ENCODE measurements at places on chromosomes 2 and 18.

- DNase-seq: no peak
These were observed 107.8 kb upstream of the TPO start for GRCh38 chr2:1305342-1306013.

DNA sequence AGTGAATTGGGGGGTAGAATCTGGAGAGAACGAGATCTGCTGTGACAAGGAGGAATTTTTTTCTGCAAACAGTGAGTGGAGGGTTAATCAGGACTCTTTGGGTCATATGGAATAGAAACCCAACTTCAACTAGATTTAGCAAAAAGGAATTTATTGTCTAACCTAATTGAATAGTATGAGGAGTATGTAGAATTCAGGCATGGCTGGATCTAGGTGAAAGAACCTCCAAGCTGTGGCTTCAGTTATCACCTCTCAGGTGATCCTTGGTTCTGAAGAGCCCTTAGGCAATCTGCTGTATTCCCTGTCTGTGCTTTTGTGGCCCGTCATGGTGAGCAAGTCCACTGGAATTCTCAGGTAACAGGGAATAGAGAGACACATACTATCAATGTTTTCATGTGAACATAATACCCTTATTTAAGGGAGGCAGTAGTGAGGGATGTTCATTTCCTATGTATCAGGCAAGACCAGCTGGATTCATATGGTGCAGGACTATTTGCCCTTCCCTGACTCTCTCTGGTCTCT lies 164.7 kb downstream of the ALPK2 start:
- DNase-seq: no peak

- no peak for DNase-seq
These were observed 150.1 kb downstream of the ANTXR1 start for GRCh38 chr2:69163109-69163508.

GRCh38 chr2:13545320-13545719 lies 828.6 kb downstream of the TRIB2 start:
- no peak for DNase-seq

- no peak for DNase-seq
These were observed 76.1 kb upstream of the ETAA1 start for GRCh38 chr2:67320861-67321587.

GRCh38 chr18:59851784-59852399 lies 47.9 kb upstream of the PMAIP1 start:
- no peak for DNase-seq

DNA sequence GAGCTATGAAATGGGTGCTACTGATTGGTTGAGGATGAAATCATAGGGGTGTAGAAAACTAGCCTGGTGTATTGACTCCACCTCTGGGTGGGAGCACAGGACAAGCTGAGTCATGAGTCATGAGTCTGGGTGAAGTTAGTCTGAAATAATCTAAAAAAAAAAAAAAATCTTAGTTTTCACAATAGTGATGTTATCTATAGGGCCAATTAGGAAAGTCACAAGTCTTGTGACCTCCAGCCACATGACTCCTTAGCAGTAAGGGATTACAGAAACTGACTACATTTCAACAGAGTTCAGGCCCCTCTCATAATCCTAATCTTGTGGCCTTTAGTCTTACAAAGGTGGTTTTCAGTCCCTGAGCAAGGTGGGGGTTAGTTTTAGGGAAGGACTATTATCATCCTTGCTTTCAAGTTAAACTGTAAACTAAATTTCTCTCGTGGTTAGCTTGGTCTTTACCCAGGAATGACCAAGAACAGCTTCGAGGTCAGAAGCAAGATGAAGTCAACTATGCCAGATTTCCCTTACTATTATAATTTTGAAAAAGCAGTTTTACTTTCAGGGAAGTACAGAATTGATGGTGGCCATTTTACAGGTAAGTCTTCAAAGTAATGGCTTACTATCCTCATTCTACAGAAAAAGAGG lies 338.0 kb upstream of the GYPC start:
- DNase-seq: no peak

DNA sequence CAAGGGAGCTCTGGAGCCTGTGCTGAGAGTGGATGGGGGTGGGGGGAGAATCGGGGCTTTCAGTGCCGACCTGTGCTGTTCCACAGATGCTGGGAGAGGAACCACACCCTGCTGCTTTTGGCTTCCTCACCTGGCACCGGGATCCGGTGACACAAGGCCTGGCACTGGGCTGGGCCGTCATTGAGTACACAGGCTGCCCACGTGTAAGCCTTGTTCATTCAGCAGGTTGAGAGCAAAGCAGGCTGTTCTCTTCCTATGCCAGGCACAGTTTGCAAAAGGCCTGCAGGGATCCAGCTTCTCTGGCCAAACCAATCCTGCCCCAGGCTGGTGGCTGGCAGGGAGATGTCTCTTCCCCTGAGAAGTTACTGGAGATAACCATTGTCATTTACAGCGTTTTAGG lies 17.1 kb downstream of the TRIB2 start:
- no peak for DNase-seq

GRCh38 chr2:104430359-104430740 lies 423.6 kb upstream of the POU3F3 start:
- no peak for DNase-seq

- DNase-seq: no peak
These were observed 338.8 kb downstream of the CYRIA start for GRCh38 chr2:16326711-16327300.

GRCh38 chr2:217367464-217367863 lies 507.6 kb upstream of the TNP1 start:
- DNase-seq: no peak

GRCh38 chr2:151637271-151637781 lies 97.0 kb downstream of the NEB start:
- DNase-seq: no peak

DNA sequence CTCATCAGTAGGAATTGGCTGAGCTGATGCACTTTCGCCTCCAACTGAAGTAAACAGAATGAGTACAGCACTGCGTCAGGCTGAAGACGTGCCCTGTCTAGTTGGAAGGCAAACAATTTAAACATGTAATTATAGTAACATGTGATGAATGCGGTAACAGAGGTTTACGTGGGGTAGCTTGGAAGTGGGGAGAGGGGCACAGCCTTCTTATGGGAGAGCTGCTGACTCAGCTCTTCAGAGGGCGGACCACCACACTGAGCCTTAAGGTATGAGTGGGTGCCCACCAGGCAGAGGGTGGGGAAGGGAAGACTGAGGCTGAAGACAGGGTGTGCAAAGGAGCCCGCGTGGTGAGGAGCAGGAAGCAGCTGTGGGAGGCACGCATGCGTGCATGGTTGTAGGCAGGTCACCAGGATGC lies 6.2 kb upstream of the EHD3 start:
- no peak for DNase-seq

GRCh38 chr2:111122631-111123421 lies 2.1 kb downstream of the BCL2L11 start:
- DNase-seq: no peak

GRCh38 chr2:30611583-30611982 lies 164.5 kb downstream of the LCLAT1 start:
- DNase-seq: no peak

GRCh38 chr18:26386002-26386401 lies 159.8 kb downstream of the TAF4B start:
- no peak for DNase-seq

DNA sequence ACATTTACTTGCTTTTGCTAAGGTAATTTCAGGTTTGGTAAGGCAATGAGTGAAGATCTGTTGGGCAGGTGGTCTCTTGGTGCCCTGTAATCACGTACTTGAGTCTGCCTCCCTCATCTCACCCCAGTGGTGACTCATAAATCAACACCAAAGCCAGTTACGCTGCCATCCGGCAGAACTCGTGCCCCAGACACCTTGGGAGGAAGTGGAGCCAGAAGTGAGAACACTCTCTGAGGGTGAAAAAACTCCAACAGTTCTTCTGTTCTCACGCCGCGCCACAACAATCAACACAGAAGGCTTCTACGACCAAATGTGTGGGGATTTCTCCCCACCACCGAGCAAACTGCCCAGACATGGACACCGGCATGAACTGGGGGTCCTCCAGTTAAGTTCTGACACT lies 206.2 kb downstream of the ARL4C start:
- peak; percentile 36 for DNase-seq

DNA sequence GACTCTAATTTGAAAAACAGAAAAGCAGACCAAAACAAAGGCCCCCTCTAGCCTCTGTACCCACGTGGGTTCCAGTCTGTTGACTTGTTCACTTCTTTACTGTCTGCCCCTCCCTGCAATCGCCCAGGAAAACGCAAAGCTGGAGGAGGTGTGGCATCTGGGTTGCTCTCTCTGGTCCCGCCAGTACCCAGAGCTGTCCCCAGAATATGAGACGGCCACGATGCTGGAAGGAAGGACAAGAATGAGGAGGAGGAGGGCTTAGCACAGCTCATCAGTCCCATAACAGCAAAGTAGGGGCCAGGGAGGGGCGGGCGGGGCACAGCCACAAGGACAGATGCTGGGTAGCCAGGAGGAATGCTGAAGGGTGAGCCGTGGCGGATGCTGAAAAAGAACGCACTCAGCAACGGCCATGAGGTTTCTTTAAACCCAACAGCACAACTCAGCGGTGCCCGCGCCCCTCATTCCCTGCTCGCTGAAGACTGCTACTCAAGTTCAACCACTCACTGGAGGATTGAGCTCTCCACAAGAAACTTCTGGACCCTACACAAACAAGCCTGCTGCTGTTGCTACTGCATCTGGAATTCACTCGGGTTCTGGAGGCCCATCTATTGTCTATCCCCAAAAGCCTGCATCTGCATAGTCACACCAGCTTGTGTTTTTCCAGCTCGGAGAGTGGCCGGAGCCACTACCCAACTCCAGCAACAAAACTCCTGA lies 187.7 kb downstream of the HDAC4 start:
- no peak for DNase-seq

- DNase-seq: no peak
These were observed 2108.8 kb upstream of the PIK3C3 start for GRCh38 chr18:39846265-39846664.

- no peak for DNase-seq
These were observed 585.1 kb downstream of the ZEB2 start for GRCh38 chr2:143934626-143935481.

DNA sequence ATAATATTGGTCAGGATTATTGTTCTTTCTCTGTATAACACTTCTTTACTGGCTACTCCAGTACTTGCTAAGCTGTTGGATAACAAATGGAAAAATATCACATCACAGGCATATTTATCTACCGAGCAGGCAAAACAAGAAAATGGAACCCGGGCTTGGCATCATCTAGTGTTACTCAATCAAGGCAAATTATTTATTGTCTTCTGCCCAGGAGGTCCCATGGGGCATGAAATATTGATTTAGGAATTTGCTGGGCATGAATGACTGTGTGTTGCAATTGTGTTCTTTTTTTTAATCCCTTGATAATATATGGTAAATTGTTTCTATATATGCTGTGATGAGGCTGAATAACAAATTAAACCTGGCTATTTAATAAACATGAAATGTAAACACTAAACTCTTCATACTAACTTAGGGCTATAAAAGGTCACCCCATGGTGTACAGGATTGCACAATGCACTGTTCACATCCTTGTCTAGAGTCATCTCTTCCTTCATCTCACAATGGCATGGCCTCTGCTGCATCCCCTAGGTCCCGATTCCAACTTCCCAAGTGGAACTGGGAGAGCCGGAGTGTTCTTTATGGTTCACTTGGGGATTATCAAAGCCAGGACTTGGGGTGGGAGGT lies 2.2 kb upstream of the PARD3B start:
- DNase-seq: no peak

GRCh38 chr18:79890674-79891073 lies 60.8 kb downstream of the SLC66A2 start:
- no peak for DNase-seq

DNA sequence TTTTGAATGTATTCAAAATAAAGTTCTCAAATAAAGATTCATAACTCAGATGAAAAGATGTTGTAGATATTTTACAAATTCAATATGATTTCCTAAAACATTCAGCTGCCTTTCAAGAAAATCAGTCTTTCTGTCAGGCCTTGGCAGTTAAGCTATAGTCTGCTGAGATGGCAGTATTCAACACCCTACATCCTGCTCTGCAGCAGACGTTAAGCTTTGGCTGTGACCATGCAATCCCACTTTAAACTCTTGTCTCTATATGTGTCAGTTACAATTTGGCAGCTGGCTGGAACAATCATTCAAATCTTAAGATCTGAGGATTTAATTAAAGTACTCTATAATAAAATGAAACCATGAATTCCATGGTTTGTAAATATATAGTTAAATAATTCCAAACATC lies 567.3 kb upstream of the ZNF804A start:
- no peak for DNase-seq

GRCh38 chr2:62234755-62235655 lies 39.1 kb downstream of the B3GNT2 start:
- DNase-seq: no peak

- no peak for DNase-seq
These were observed 106.2 kb downstream of the TANC1 start for GRCh38 chr2:159074605-159075004.

- DNase-seq: no peak
These were observed 73.8 kb upstream of the ACAA2 start for GRCh38 chr18:49886891-49887764.

GRCh38 chr18:24396082-24396633 lies 1.5 kb downstream of the OSBPL1A start:
- DNase-seq: no peak

DNA sequence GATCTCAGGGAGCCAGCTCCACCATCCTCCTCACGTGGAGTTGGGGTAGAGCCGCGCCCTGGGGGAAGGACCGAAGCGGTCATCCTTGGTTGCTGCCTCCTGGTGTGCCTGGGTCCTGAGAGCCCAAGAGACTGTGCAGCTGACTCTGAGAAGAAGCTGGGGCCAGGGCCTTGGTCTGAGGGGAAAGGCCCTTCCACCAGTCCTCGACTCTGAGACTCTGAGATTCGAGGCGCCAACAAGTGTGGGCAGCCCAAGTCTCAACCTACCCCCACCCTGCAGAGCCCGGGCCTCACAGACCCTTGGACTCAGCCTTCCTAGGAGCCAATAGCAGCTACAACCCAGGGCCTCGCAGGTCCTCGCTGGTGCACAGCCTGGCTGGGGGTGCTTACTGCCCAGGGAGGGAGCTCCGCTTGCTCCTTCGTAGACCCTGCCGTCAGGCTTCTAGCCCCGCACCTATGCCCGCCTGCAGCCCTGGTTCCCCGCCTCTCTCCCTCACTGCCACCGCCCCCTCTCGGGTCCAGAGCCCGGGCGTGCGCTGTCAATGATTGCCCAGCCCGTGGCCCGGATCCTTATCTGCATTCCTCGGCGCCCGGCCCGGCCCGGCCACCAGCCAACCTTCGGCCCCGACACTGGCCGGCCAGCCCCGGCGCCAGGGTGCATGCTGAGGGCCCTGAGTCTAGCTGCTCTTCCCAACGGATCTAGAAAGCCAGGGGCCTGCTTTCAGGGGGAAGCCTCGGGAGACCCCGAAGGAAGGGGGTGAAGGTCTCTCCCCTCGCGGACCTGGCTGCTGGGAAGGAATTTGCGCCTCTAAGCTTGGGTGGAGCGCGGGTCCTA lies 2.0 kb downstream of the IHH start:
- DNase-seq: no peak

DNA sequence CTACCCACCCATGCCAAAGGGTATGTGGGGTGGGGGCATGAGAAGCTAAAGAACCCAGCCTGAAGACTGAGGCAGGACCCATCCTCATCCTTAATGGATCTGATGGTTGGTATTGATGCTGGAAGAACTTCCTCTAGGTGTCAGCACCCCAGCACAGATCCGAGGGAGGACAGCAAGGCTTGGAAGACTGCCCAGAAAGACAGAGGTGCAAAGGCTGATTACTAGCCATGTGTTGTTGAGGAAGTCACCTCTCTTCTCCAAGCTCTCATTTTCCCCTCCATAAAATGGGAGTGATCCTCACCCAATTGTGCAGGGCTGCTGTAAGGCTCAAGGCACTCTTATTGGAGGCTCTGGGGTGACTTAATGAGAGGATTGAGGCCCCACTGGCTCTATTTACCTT lies 256.5 kb downstream of the CELF4 start:
- no peak for DNase-seq

Measured in GM12892 (cell line).